AG09309 (cell line): ENCODE measurements at places on chromosomes 7 and 10.

DNA sequence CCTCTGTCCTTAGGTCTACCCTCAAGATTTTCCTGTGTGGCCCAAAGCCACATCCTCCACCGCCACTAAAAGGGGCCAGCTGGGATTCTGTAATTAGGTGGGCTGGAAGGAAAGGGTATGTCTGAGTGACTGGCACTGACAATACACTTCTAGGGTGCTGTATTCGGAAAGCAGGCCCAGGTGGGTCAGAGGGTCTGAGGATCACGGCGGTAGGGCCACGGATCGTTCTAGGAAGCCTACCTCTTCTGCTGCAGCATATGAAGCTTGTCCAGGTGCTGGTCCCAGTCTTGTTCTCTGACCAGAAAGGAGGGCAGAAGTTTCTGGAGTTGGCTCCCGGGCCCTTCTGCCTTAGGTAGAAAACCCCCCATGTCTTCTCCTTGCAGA, 462 bp downstream of the TRPV5 start:
- DNase-seq = no peak

GRCh38 chr10:103281753-103282152, 4.8 kb downstream of the INA start:
- no peak for DNase-seq

GRCh38 chr7:137957887-137958286, 44.0 kb downstream of the CREB3L2 start:
- no peak for DNase-seq

- no peak for DNase-seq
Measured at GRCh38 chr7:113763226-113763625, 155.6 kb downstream of the PPP1R3A start.

- no peak for DNase-seq
Measured at GRCh38 chr7:17134786-17135185, 163.7 kb upstream of the AHR start.

DNA sequence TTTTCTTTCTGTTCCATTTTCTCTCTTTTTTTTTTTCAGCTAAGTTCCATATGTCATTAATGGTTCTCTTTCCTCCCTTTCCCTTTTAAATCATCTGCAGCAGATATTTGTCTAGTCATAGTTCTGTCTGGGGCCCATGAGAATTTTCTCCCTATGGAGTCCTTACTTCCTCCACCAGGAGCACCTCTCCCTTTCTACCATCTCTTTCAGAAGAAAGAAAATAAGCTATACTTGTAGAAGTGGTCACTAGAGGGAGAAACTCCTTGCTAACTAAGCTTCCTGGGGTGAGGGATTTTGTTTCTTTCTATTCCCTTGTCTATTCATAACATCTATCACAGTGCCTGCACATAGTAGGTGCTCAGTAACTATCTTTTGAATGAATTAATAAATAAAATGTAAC, 230.2 kb upstream of the HPS1 start:
- DNase-seq = no peak

DNA sequence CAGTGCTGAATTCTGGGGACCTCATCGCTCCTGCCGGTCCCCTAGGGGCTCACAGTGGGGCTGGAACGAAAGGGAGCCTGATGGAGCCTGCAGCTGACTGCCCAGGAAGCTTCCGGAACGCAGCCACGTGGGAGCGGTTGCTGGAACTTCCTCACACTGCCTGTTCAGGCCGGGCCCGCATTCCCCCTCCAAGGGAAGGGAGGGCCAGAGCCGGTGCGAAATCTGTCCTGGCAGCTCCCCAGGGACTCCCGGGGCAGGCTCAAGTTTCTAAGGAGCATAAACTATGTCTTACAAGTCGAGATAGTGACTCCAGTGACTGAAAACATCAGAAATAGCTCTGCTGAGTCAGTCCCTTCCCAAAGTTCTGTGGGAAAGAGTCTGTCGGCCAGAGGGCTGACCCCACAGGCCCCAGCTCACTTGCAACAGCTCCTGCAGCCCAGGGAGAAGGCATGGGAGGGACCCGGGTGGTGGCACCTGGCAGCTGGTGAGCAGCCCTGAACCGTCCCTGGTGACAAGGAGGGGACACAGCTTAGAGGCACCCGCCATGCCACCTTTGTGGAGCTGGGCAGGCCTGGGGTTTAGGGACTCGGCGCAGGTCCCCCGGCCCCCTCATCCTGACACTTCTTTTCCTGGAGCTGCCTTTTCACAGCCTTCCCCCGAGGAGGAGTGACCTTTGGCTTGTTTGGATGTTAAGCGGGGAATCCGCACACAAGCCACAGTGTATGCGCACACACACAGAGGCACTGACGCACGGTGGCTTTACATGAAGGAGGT, 47.6 kb downstream of the PDGFA start:
- DNase-seq = peak; percentile 97

- DNase-seq = no peak
Measured at GRCh38 chr7:33882950-33883670, 22.2 kb upstream of the BMPER start.

DNA sequence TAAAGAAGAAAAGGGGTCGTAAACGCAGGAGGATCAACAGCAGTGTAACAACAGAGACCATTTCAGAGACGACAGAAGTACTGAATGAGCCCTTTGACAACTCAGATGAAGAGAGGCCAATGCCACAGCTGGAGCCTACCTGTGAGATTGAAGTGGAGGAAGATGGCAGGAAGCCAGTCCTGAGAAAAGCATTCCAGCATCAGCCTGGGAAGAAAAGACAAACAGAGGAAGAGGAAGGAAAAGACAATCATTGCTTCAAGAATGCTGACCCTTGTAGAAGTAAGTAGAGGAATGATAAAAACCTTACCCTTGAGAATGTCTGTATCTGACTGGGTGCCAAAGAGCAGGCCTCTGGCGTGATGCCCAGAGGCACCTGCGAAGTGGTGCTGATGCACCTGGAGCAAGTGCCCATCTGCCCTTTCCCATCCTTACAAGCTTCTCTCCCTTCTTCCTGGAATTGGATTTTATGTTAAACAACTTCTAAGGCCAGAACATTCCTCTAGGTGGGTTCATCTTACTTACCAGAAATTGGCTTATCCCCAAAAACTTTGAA, 86.4 kb upstream of the SAMD8 start:
- no peak for DNase-seq

DNA sequence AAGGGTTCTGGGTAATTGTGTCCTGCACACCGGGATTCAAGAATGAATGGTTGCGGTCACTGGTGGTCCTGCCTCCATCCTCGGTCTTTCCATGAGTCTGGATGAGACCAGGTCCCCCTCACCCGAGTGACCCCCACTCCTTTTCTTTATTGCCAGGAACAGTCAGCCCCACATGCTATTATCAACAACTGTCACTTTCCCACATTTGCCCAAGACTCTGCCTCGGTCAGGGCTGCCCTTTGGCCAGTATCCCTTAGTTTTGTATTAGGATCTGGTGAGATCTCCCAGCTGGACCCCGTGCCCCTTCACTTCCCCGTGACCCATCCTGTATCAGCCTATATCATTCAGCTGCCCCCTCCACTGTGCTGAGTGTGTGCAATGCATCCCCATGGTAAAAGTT, 288.3 kb downstream of the ADARB2 start:
- DNase-seq = no peak

DNA sequence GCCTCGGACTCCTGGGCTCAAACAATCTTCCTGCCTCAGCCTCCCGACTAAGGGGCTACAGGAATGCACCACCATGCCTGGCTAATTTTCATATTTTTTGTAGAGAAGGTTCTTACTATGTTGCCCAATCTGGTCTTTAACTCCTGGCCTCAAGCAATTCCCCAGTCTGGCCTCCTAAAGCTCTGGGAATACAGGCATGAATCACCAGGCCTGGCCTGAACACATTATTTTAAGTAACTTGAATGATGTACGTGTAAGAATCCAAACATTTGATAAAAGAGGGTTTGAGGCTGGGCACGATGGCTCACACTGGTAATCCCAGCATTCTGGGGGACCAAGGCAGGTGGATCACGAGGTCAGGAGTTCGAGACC, 13.0 kb upstream of the BAMBI start:
- DNase-seq = peak; percentile 50

DNA sequence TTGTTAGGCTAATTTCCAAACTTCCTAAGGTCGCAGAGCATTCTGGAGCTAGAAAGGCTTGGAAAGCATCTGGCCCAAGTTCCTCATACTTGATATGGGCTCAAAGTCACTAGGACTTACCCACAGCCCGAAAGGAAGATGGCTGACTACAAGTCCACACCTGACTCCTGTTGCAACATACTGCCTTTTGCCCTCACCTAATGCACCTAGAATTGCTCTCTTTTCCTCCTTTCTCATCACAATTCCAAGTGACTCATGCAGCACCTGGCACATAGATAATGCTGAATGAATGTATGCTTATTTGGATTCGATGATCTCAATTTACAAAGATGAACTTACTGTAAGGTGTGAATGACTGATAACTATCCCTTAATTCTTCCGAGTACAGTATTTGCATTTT, 131.5 kb downstream of the SORBS1 start:
- no peak for DNase-seq

DNA sequence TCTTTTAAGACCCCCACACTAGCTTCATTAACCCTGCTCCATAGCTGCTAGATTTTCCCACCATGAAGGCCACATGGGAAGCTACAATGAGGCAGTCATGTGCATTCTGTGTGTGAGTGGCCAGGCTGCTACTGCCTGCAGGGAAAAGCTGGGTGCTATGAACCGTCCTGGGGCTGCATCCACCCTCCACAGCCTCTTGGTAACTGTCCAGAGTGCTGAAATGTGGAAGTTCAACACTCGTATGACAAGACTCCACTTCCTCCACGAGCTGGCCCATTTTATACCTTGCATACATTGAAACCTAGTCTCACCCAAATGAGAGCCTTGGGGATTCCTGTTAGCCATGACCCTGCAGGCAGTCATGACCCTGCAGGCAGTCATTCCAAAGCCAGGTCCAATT, 59.4 kb downstream of the CUZD1 start:
- DNase-seq = no peak

- DNase-seq = no peak
Measured at GRCh38 chr7:94907811-94908322, 473 bp downstream of the PPP1R9A start.

GRCh38 chr10:16887565-16887964, 70.3 kb upstream of the RSU1 start:
- peak; percentile 55 for DNase-seq

DNA sequence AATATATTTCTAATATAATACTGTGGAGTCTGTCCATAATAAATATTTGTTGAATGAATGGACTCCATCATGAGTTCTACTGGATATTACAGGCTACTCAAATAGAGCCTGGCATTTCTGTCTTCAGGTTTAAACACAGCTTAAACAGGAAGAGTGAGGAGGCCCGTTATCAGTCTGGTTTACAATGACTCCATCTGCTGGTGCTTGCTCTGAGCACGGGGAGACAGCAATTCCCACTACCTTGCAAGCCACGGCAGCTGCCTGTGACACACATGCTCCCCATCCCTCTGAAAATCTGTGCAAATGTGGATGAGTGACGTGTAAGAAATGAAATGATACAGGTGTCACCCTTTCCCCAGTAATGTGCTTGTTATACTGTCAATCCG, 293.5 kb upstream of the IMMP2L start:
- no peak for DNase-seq

DNA sequence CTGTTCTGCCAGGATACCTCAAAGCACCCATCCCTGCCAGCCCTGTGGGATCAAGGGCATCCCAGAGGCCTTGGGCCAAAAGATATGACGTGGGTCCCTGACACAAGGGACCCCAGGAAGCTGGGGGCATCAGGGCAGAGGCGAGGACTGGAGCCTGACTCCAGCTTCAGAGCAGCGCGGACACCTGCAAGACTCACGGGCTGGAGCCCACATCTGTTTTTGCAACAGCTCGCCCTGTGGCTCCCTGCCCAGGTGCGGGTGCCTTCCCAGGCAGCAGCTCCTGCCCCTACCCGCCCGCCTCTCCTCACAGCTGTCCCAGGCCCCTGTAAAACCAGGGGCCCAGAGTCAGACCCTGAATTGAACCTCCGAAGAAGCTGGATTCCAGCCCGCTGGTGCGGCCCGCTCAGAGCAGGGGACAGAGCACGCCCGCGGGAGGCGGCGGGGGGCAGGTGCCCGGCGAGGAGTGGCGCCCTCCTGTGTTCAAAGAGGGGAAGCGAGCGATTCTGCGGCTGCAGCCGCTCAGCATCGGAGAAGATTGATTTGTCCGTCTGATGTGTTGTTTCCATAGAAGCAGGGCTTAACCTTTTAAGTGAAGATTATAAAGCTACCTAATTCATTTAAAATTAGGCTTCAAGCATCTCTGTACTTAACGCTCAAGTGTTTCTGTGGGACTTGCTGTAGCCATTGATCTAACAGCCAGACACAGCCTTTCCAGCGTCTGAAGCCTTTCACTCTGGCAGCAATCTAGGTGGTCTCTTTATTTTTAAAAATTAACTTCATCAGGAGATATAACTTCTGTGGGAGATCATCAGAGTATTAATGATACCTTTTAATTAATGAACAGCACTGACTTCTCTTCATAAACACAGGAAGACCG, 88.4 kb downstream of the BEND7 start:
- no peak for DNase-seq

- DNase-seq = no peak
Measured at GRCh38 chr7:141280100-141280499, 206.2 kb downstream of the TMEM178B start.

DNA sequence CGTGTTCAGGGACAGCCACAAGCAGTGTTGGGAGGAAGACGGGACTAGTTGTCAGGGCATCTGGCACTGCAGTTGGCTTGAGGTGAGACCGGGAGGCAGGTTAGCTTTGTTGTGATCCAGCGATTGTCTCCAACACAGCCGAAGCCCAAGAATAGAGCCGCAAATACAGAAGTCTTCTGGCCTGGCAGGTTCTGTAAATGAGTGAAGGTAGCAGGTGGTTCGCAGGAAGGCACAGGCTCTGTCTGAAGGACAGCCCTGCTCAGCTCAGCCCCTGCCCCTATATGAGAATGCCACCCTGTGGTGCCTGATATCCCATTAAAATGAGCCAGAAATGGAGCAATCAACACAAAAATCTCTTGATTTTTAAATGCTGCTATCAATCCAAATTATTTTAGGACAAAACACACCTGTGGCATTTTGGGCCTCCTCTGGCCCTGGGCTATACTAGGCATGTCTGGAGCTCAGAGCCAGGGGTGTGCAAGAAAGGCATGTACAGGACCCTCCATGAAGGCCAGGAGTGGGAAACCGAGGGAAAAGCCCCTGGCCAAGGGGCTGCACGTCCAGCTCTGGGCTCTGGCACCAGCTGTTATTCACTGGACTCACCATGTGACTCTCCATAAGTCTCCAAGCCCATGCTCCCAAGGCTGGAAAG, 11.2 kb upstream of the C10orf71 start:
- no peak for DNase-seq

GRCh38 chr7:126774077-126774476, 478.7 kb downstream of the GRM8 start:
- DNase-seq = no peak
